GM04504 (cell line): ENCODE measurements at places on chromosomes 2 and 18.

DNA sequence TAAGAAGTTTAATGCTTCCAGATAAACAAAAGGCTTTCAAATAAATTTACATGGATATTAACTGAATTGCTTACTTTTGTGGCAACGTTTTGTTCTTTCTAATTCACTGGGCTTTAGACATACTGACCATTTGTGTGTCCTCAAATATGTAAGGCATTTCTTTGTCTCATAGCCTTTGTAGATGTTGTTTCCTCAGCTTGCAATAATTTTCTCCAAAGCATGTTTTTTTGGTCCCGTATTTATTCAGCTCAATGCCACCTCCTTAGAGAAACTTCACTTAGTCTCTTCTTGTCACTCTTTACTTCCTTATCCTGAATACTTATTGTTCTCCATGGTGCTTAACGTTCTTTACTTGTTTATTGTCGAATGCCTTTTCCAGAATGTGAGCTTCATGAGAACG, 98.5 kb downstream of the NUP35 start:
- DNase-seq = no peak

DNA sequence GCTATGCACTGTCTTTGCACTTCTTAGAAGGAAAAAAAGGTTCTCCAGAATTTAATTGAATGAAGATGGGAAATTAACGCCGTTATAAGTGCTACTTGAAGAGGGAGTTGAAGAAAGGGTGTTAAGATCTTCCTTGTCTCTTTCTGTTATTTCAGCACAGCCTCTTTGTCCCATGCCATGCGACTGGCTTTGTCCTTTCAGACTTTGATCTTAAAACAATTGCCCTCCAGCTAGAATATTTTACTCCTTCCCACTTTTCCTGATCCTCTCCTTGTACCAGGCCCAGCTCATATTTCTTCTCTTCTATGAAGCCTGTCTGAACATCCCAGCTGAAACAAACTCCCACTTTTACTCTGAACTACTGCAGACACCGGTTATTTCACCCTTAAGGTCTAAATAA, 51.4 kb downstream of the RAB27B start:
- no peak for DNase-seq

DNA sequence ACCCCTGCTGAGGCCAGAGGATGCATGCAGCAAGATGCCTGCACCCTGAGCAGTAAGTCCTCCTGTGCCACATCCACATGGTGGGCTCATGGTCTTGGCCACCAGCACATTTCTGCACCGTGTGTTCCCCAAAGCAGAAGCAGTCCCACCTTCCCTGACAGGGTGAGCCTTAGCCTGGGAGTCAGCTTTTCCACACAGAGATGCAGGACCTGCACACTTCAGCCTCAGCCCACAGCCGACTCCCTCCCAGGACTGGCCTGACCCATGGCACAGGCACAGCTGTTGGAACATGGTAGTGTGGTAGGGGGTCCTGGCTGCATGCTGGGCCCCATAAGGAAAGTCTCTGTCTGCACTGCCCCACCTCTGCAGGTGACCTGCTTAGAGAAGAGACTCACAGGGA, 5.0 kb downstream of the SNED1 start:
- DNase-seq = no peak

- no peak for DNase-seq
These were observed 60.1 kb upstream of the KIF5C start for GRCh38 chr2:148814860-148815419.

DNA sequence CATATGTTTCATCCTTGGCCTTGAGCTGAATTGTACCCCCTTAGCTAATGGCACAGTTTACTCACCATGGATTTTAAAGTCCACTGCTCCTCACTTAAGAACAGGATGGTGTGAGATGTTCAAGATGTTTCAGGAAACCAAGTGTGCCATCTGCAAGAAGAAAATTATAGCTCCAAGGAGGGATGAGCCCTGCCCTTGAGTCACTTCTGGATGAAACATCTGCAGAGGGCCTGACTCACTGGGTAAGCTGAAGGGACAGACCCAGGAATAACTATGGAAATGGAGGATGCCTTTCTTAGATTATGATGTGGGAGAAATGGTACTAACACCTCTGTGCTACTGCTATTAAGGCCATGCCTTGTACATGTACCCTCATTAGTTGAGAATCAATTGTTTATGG, 6.4 kb downstream of the MARS2 start:
- DNase-seq = no peak

DNA sequence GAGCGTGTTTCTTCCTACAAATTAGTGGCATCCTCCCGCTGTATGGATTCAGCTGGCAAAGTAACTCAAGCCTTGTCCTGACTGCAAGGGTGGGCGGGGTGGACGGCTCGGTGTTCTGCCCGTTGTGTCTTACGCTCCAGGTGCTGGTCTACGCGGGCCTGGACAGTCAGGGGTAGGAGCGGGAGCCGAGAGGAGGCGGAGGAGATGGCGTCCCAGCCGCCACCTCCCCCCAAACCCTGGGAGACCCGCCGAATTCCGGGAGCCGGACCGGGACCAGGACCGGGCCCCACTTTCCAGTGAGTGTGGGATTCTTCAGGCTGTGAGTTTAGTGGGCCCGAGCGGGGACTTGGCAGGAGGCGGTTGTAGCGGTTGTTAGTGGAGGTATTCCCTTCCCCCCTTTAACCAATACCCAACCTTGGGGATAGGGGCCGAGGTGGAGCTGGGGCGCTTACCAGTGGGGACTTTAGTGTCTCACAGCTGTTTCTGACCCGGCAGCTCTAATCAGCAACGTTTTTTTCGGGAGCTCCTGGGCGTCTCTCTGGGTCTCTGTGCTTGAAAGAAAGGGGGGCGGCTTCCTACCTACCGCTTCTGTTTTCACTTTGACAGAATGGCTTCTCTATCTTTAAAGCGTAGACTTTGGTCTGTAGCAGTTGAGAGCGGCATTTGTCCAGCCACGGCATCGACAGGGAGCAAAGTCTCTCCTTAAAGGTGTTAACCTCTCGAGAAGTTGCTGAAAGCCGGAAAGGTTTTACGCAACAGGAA, at the start of the genes PEX13 and PUS10:
Gene PEX13 (plus strand): TSS at position 165 of the 762 bp plus-strand sequence. CDS start 40 bp downstream, at position 205.
Gene PUS10 (minus strand): TSS at position 700 of the 762 bp plus-strand sequence. CDS start 6,365 bp downstream, outside the sequence.
- no peak for DNase-seq

GRCh38 chr2:171480908-171481307, 41.4 kb upstream of the CYBRD1 start:
- no peak for DNase-seq

DNA sequence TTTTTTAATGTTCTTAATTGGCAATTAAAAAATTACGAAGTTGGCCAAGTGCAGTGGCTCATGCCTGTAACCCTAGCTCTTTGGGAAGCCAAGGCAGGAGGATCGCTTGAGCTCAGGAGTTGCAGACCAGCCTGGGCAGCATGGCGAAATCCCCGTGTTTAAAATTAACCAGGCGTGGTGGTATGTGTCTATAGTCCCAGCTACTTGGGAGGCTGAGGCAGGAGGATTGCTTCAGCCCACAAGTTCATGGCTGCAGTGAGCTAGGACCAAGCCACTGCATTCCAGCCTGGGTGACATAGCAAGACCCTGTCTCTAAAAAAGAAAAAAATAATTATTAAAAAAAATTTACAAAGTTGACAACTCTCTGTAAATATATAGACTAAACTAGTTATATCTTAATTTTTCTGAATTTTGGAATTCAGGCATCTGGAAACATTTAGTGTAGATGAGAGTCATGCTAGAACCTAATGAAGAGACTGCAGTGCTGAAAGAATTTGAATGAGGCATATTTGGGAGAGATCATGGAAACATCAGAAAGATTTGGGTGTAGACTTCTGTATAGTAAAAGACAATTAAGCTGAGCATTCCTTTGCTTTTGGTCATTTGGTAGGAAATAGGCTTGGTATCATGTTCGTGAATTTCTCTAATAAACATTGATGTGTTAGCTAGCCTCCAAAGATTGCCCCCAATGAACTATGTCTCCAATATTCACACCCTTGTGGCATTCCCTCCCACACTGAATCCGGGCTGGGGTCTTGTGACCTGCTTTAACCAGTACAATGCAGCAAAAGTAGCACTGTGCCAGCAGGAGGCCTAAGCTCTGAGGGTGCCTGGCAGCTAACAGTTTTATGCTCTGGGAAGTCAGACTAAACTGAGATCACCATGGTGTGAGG, 4.2 kb upstream of the ROCK1 start:
- DNase-seq = peak; percentile 79

- DNase-seq = no peak
These were observed 356.7 kb upstream of the LYPD1 start for GRCh38 chr2:133026536-133027177.

- no peak for DNase-seq
These were observed 356.3 kb upstream of the PKDCC start for GRCh38 chr2:41691561-41691960.

GRCh38 chr2:238952261-238952919, 104.5 kb downstream of the TWIST2 start:
- no peak for DNase-seq

- no peak for DNase-seq
These were observed 8.1 kb downstream of the GCFC2 start for GRCh38 chr2:75702593-75702992.

- no peak for DNase-seq
These were observed 20.4 kb downstream of the MROH2A start for GRCh38 chr2:233798335-233799086.

GRCh38 chr18:46199515-46200147, 95.4 kb downstream of the HAUS1 start:
- DNase-seq = no peak

- no peak for DNase-seq
These were observed 38.2 kb downstream of the SESTD1 start for GRCh38 chr2:179226203-179226960.

DNA sequence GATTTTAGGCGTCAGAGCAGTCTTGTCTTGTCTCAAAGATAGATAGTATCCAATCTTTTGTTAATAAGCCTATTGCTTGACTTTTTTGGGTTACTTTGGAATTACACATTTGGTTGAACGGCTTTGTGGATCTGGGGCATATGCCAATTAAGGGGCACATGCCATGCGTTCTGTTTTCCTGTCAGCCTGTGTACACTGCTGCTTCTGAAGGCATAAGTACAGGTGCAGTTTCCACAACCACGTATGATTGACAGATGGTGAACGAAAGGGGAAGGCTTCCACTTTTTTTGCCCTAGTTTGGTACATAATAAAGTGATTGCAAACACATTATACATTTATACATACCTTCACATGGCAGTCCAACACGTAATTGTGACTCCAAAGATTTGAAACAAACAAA, 102.3 kb downstream of the RAPH1 start:
- DNase-seq = no peak

GRCh38 chr2:179574061-179574519, 287.3 kb downstream of the ZNF385B start:
- no peak for DNase-seq

DNA sequence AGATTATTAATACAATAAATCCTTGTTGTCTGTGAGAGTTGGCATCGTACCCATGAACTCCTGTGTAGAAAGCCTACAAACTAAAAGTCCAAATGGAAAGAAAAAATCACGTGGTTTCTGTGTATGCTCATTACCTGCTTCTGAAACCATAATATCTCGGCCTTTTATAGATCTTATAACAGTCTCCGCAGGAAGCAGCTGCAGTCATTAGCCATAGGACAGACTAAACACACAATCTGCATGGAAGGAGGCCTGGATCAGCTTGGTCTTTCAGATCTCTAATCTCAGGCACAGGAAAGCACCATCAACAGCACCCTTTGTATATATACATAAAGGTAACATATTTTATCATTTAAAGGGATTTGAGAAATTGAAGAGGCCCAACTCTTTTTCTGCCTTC, 508.9 kb upstream of the TCF4 start:
- DNase-seq = no peak

GRCh38 chr2:30608643-30609042, 161.6 kb downstream of the LCLAT1 start:
- no peak for DNase-seq

GRCh38 chr18:75141734-75142133, 67.2 kb downstream of the PTGR3 start:
- no peak for DNase-seq

GRCh38 chr2:151071382-151071781, 190.3 kb downstream of the RBM43 start:
- DNase-seq = peak; percentile 38

DNA sequence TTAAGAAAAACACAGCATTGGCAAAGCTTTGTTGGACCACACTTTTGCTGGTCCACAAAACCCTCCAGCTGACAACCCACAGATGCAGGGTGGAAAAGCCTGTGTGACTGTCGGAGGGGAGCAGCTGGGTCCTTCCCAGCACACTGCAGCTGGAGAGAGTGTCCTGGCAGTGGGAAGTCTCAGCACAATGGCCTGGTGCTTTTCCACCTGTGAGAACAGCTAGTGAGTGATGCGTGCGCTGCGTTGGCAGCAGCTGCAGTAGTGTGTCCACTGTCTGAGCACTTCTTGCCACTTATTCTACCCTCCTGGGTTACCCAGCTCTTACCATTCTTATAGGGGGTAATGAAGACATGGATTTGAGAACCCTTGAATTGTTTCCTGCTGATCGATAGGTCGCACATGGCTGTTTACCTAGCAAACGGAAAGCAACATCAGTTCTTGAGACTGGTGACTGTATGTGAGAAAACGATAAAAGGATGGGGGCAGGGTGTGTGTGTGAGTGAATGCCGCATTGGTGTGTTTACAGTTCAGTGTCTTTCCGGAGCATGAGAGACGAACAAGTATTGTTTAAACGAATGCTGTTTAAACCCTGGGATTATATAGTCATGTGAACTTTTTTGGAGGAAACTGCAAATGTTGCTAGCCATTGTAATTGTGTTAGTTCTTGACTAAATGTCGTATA, 69.7 kb downstream of the LYPD6 start:
- DNase-seq = no peak

DNA sequence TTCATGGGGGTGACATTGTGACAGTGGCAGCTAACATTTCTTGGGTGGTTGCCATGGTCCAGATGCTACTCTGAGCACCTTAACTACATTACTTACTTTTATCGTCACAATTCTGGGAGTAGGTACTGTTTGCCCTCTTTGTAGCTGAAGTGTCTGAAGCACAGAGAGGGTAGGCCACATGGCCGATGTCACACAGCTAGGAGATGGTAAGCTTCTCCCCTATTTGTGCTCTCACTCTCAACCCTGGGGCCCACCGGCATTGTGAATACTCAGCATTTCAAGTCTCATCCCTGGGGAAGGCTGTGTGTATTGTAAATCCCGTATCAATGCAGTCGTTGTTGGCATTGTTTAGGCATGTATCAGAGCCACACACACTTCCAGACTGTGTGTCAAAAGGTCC, 136.6 kb downstream of the ACOXL start:
- DNase-seq = no peak

DNA sequence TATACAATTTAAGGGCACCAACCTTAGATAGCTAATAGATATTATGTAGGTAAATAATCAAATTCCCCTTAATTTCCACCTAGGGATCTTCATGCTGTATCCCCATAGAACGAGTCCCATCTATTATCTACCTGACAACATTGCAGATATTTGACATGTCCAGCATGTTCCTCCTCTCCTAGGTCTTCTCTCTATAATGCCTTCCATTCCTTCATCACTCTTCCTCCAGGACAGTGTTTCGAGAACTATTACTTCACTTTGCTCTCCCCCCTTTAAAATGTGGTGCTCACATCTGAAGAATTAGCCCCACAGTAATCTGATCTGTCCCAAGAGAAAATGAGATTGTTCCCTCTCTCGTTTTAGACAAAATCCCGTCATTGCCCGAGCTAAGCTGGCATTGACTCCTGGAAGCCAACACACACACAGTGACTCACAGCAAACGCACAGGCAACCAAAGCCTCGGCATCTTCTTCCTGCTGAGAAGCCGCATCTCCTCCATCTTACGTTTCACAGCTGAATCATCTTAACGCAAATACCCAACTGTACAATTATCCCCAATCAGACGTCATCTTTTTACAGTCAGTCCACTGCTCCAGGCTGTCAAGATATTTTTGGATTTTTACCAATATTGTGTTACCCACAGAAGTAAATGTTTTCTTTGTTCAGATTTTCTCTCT, 162.9 kb upstream of the AGAP1 start:
- peak; percentile 27 for DNase-seq

GRCh38 chr2:184599054-184599871, 934 bp downstream of the ZNF804A start:
- DNase-seq = no peak
